Fibroblast of skin of left quadriceps (primary cell): ENCODE measurements at places on chromosomes 5 and 9.

- no peak for DNase-seq
Observed at GRCh38 chr9:109319626-109320241, 1.1 kb downstream of the EPB41L4B start.

DNA sequence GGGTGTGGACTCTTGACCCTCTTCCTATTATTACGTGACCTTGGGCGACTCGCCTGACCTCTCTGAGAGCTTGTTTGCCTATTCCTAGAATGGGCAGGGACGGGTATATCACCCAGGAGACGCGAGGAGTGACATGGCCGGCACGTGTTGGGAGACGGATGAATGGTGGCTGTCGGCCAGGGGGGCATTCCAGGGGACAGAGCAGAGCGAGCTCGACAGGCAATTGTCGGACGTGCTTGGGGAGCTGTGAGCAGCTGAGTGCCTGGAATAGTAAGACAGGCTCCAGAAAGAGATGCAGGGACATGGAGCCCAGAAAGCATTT is 29.3 kb upstream of the UNC5A start:
- no peak for DNase-seq

GRCh38 chr9:28583832-28584231 is 1010.6 kb upstream of the C9orf72 start:
- DNase-seq = no peak

DNA sequence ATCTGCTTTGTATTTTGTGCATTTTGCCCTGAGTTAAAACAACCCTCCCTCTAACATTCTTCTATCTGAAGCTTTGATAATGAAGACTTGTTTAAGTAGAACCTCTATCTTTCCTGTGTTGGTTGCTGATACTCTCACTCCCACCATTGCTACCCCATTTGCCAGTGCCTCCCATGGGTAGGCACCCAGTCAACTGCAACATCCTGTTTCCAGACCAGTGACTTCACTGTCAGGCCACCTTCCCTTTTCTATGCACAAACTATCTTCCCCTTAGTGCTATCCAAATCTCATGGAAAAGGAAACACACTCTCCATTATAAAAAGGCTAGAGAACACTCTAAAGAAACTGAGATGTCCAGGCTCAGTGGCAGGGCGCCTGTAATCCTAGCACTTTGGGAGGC is 5.6 kb upstream of the IARS1 start:
- no peak for DNase-seq

- DNase-seq = no peak
Observed at GRCh38 chr9:16125629-16126028, 572.8 kb downstream of the CCDC171 start.

GRCh38 chr9:130474106-130474505 is 29.3 kb downstream of the ASS1 start:
- DNase-seq = no peak

DNA sequence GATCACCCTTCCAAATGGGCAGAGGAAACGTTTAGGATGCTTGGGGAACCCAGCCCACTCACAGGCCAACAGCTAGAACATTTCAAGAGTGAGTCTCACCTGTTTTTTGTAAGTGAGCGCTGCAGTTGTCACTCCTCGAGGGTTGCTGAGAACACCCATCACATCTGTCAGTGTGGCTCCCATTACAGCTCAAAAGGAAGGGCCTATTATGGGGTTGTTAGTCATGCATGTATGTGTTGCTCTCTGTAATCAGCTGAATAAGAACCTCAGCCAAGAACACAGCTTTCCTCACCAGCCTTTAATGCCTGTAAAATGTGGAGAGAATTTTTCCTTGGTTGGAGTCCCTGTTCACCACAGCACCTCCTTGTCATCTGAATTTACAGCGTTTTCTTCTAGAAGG is 196.3 kb upstream of the KLF4 start:
- no peak for DNase-seq

GRCh38 chr9:108316630-108317029 is 539.2 kb downstream of the ACTL7B start:
- DNase-seq = no peak

DNA sequence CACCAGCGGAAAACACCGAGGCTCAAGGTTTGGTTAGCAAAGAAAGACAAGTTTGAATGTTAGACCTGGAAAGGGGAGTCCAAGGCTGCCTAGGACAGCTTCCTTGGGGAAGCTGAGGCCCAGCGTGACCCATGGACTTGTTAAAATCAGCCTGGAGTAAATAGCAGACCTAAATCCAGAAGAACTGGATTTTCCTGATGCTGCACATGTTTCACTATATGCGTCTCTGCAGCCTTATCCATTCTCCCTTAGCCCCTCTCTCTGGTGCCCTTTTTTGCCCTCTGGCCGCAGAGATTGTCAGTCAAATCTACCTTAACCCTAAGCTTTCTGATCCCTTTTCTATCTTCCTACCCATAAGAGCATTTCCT is 119.9 kb downstream of the NTRK2 start:
- DNase-seq = no peak

- no peak for DNase-seq
Observed at GRCh38 chr5:156838961-156839360, 11.1 kb upstream of the PPP1R2B start.

DNA sequence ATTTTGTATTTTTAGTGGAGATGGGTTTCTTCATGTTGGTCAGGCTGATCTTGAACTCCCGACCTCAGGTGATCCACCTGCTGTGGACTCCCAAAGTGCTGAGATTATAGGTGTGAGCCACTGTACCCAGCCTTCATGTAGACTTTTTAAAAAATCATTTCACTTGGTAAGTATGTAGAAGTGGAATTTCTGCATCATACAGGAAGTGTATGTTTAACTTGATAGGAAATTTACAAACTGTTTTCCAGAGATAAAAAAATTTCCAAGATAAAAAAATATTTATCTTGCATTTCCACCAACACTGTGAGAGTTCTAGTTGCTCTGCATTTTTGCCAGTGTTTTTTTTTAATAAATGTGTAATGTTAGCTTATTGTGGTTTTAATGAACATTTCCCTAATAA is 155.8 kb downstream of the ZNF608 start:
- DNase-seq = no peak
